ENCODE measurements at places on chromosomes 2 and 18.

- no peak for DNase-seq
These were observed 1.8 kb downstream of the BOK start for GRCh38 chr2:241560162-241560882.

DNA sequence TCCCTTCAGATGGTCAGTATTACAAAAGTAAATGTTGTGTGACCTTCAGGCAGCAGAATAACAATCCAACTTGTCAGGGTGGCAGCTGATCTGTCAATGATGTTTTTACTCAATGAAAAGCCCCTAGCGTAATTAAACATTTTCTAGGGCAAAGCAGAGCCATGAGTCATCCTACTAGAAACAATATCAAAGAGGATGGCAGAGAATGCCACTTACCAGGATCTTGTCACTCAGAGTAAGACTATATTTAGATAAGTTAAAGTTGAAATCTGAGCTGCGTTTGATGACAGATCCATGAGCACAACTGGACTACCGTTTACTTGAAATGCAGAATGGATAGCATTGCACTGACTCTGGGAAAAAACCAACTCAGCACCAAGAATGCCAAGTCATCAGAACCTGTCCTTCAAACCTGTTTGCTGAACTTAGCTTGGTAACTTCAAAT lies 612.6 kb upstream of the ACVR2A start:
- DNase-seq: no peak

- no peak for DNase-seq
These were observed 80.0 kb downstream of the CHN1 start for GRCh38 chr2:174925046-174925784.

- no peak for DNase-seq
These were observed 774 bp downstream of the IER3IP1 start for GRCh38 chr18:47175283-47175897.

GRCh38 chr2:58127111-58127510 lies 80.5 kb downstream of the VRK2 start:
- no peak for DNase-seq

- no peak for DNase-seq
These were observed 941 bp upstream of the MPPE1 start for GRCh38 chr18:11909061-11909455.

- no peak for DNase-seq
These were observed 252.8 kb downstream of the LRP1B start for GRCh38 chr2:141878016-141878415.

DNA sequence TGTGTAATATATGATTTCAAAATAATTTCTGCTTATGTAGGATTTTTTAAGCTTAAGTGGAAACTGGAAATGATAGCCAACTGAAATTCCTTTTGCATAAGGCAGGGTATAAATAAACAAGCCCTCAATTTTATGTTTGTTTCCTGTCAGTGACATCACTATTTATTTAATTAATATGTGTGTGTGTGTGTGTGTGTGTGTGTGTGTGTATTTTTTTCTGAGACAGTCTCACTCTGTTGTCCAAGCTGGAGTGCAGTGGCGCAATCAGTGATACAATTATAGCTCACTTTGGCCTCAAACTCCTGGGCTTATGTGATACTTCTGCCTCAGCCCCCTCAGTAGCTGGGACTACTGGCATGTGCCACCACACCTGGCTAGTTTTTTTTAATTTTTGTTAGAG lies 29.3 kb upstream of the CYP20A1 start:
- DNase-seq: no peak

- no peak for DNase-seq
These were observed 31.6 kb downstream of the ZNF532 start for GRCh38 chr18:58896268-58896667.

DNA sequence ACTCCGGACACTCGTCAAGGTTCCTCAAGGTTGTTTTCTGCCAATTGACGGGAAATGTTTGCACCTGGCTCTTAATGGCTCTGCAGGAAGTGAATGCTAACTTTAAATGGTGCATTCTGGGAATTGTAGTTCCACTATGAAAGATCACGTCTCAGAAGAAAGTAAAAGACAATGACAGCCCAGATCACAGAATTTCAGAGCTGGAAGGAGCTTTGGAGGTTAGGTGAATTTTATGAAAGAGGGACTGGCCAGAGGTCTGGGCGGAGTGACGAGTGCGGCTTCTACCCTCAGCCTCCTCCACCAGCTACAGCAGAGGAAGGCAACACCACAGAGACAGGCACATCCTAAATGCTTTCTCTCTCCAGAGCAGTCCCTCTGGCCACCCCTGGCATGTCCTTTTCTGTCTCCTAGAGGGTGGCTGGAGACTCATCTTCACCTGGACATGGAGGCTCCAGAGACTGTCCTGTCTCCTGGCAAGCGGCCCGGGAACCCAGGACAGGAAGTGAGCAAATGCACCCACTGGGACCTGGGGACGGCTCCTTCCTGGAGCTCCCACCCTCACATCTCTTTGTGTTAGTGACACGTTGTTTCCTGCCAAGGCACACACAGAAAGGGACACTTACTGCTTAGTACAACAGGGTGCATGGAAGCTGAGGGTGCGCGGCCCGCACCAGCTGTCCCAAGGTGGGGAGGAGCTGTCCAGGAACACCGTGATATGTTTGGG lies 19.4 kb downstream of the THAP4 start:
- peak; percentile 26 for DNase-seq

GRCh38 chr2:125310657-125311364 lies 1285.7 kb downstream of the CNTNAP5 start:
- no peak for DNase-seq

GRCh38 chr2:181483211-181483610 lies 26.0 kb downstream of the ITGA4 start:
- no peak for DNase-seq

GRCh38 chr2:126849486-126849885 lies 49.2 kb upstream of the TEX51 start:
- no peak for DNase-seq

DNA sequence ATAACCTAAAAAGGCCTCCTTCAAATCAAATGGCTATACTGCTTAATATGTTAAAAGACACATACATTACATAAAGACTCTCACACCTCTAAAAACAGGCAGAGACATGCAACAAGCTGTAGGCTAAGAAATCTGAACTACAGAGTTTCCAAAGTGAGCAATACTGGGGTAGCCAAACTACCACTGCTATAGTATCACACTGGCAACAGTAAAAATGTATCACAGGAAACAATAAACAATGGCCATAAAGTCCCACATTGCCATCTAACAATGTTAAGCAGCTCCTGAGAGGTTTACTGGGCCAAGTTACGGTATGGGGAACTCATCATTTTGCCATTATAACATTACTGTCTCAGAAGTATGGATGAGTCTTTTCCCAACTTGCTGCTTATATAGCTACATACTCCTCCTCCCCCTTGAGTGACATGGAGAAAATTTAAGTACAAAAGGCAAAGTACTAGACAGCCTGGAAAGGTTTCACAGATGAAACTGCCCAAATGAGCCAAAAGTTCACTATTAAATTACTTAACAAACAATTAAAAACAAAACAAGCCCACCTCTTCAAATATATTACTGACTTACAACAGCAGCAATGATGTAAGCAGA lies 50.3 kb downstream of the SS18 start:
- DNase-seq: no peak

DNA sequence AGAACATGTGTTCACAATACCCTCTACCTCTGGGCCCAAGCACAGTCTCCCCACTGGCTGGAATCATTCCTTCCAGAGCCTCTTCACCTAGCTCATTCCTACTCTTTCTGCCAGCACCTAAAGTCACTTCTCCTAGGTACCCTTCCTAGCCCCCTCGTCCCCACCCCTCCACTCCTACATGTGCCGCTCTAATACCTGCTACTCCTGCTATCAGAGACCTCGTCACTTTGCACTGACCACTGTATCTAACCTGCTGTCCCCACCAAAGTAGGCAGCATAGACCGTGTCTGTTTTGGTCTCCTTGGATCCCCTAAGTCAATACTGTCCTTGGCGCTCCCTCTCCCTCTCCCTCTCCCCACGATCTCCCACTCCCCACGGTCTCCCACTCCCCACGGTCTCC lies 53.2 kb upstream of the PKDCC start:
- DNase-seq: no peak

GRCh38 chr2:139721411-139721995 lies 941.3 kb upstream of the NXPH2 start:
- no peak for DNase-seq

GRCh38 chr2:37688771-37689468 lies 17.5 kb upstream of the CDC42EP3 start:
- no peak for DNase-seq

DNA sequence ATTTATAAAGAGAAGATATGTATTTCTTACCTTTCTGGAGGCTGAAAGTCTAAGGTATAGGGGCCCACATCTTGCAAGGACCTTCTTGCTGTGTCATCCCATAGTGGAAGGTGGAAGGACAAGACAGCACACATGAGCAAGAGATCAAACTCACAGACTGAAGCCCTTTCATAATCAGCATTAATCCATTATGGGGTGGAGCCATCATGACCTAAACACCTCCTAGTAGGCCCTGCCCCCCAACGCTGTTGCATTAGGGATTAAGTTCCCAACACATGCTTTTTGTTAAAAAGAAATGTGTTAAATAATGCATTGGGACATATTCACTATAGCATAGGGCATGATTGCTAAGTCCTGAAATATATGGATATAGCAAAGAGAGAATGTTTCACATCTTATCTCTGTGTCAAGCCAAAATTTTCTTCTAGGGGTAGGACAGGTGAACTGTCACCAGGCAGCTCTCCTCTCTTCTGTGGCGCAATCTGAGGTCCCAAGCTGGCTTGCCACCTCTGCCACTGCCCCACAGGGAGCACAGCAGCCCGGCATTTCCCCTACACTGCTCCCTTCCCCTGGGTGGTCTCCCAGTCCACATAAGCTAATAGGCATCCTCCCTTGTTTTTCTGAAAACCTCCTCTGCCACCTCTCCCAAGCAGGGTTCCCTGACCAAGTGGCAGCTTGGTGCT lies 8.3 kb upstream of the CTIF start:
- DNase-seq: no peak

DNA sequence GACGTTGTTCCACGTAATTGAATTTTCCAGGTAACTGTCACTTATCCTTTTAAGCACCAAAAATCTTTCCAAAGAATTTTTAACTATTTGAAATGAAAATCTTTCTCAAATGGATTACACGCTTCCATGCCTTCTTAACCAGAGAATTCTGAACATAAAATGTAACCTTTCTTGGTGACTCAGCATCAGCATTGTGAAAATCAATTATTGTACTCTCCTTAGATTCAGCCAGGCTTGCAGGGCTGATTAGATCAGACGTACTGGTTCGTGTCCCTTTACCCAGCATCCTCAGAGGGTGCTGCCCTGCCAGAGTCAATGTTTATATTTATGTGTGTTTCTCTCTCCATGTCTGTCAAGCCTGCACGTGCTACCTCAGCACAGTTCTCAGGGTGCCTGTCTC lies 623.9 kb downstream of the CNTNAP5 start:
- no peak for DNase-seq

- DNase-seq: no peak
These were observed 367.0 kb downstream of the NR4A2 start for GRCh38 chr2:155965415-155966063.
